ENCODE measurements at places on chromosomes 7 and 10. TPM values are rescaled to one million over a fixed set of nuclear protein-coding genes. Genes with fewer than 3 reads are reported as not detected.

GRCh38 chr10:60490013-60490412 is 100.3 kb upstream of the ANK3 start:
- no peaks in the 10 kb centered on the region for H3K4me1 ChIP-seq
- H3K27ac ChIP-seq, result no peak overlapping the region
- H3K27me3 ChIP-seq, result no peaks in the 10 kb centered on the region
- no peak for DNase-seq
- H3K4me3 ChIP-seq, result no peak overlapping the region

DNA sequence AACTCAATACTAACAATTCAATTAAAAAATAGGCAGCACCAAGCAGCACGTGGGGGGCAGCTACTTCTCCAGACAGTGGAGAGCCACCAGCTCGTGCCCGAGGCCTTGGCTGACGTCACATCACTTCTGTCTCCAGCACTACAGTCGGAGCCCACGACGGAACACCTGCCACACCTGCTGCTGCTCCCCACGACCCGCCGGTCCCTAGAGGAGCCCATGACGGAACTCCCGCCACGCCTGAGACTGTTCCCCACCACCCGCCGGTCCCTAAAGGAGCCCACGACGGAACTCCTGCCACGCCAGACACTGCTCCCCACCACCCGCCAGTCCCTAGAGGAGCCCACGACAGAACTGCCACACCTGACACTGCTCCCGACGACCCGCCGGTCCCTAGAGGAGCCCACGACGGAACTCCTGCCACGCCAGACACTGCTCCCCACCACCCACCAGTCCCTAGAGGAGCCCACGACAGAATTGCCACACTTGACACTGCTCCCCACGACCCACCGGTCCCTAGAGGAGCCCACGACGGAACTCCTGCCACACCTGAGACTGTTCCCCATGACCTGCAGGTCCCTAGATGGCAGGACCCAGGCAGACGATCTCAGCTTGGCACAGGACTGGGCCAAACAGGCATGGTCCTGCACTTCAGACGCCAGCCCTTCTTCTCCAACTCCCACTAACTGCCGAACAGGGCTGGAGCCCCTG is 258.0 kb downstream of the ELFN1 start:
- no peaks in the 10 kb centered on the region for H3K4me1 ChIP-seq
- no peak overlapping the region for H3K27ac ChIP-seq

DNA sequence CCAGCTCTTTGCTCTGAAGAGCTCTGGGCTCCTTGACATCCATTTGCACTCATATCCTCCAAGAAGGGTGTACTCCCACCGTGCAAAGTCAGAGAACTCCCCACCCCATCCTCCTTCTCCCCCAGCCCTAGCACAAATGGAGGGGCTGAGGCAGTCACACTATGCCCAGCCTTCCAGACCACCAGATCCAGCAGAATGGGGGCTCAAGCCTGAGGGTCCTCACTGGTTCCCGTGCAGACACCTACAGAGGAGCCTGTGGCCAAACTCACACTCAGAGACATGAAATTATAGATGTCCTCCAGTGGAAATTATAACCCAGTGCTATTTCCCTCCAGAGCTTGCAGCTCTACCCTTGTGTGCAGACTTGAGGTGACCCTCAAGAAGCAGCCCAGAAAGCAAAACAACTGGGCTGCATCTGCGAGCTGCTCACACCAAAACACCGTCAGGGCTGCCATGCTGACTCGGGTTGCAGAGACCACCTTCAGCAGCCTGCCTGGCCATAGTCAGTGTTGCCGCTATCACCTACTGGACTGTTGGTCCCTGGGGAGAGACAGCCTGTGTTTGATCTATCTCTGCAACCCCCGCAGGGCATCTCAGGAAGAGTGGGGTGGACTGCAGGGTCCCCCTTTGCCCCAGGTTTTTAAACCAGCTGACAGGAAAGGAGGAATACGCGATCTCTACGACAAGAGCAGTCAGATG is 7.4 kb downstream of the ZNF488 start:
- H3K4me1 ChIP-seq, result no peaks in the 10 kb centered on the region
- no peaks in the 10 kb centered on the region for H3K27me3 ChIP-seq
- H3K36me3 ChIP-seq, result no peaks in the 10 kb centered on the region
- DNase-seq, result no peak
- H3K4me3 ChIP-seq, result no peak overlapping the region
- H3K27ac ChIP-seq, result no peak overlapping the region

GRCh38 chr7:4174016-4174415 is 508.1 kb upstream of the FOXK1 start:
- no peak overlapping the region for H3K27ac ChIP-seq
- H3K27me3 ChIP-seq, result no peaks in the 10 kb centered on the region
- DNase-seq, result no peak
- H3K4me3 ChIP-seq, result no peak overlapping the region
- no peaks in the 10 kb centered on the region for H3K4me1 ChIP-seq

- H3K27ac ChIP-seq, result no peak overlapping the region
- no peaks in the 10 kb centered on the region for H3K27me3 ChIP-seq
- H3K36me3 ChIP-seq, result peaks cover 6% of the 10 kb centered on the region
- H3K4me3 ChIP-seq, result no peak overlapping the region
Measured at GRCh38 chr7:35652124-35652523, 42.8 kb downstream of the HERPUD2 start.

GRCh38 chr10:43125274-43125845 is 12.9 kb upstream of the CSGALNACT2 start:
- H3K4me3 ChIP-seq, result no peak overlapping the region
- H3K27me3 ChIP-seq, result no peaks in the 10 kb centered on the region
- no peak overlapping the region for H3K27ac ChIP-seq
- no peak for DNase-seq
- peaks cover 16% of the 10 kb centered on the region for H3K4me1 ChIP-seq
- H3K36me3 ChIP-seq, result no peaks in the 10 kb centered on the region

DNA sequence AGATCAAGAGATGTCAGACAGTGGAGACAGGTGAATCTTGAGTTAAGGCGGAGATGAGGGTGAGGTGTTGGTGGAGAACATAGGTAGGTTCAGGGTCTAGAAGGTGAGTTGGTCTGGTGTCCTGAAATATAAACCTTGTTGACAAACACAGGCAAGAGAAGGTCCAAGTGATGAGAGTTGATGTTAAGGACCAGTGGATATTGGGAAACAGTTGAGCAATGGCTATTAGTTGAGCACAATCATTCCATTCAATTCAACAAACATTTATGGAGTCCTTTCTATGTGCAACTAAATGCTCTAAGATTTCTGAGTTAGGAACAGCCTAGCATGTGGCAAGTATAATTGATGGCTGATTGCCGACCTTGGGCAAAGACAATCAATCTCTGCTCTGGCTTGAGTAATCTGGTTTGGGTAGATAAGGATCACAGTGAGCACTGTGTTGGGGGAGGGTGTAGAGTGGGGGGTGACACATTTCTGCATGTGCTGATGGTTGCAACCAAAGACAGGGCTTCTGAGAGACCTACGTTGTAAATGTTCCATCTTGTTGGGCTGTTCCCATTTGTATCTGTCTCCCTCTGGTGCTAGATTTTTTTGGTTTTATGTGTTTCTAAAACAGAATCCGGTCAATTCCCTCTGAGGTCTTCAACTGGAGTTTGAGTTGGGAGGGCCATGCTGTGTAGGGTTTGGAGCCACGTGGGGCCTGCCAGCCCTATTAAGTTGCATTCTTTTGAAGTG is 201.1 kb downstream of the BAMBI start:
- no peak overlapping the region for H3K4me3 ChIP-seq
- no peaks in the 10 kb centered on the region for H3K27me3 ChIP-seq
- H3K27ac ChIP-seq, result no peak overlapping the region
- DNase-seq, result no peak

DNA sequence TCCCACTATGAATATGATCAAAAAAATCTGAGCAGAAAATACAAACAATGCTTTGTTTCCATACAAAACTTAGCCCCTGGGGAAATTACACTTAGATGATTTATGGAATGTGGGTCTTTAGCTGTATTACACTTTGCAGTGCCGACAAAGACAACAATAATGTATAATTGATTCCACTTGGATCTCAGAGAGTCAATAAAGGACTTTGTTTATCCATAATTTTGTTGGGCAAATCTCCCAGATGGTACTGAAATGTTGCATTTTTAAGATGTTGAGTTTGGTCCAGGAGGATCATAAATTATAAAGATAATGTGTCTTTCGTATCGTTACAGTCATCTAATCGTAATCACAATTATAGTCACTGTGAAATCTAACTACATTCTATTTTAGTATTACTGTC is 66.9 kb upstream of the DOCK1 start:
- H3K27me3 ChIP-seq, result no peaks in the 10 kb centered on the region
- DNase-seq, result no peak
- no peak overlapping the region for H3K27ac ChIP-seq
- H3K36me3 ChIP-seq, result no peaks in the 10 kb centered on the region
- no peaks in the 10 kb centered on the region for H3K4me1 ChIP-seq
- no peak overlapping the region for H3K4me3 ChIP-seq

- H3K4me3 ChIP-seq, result no peak overlapping the region
- DNase-seq, result peak; percentile 75
- H3K27me3 ChIP-seq, result no peaks in the 10 kb centered on the region
- no peak overlapping the region for H3K27ac ChIP-seq
Measured at GRCh38 chr7:74275401-74275881, 13.8 kb upstream of the CLIP2 start.

- no peaks in the 10 kb centered on the region for H3K27me3 ChIP-seq
- no peak overlapping the region for H3K27ac ChIP-seq
Measured at GRCh38 chr7:66542528-66543269, 86.0 kb upstream of the KCTD7 start.

DNA sequence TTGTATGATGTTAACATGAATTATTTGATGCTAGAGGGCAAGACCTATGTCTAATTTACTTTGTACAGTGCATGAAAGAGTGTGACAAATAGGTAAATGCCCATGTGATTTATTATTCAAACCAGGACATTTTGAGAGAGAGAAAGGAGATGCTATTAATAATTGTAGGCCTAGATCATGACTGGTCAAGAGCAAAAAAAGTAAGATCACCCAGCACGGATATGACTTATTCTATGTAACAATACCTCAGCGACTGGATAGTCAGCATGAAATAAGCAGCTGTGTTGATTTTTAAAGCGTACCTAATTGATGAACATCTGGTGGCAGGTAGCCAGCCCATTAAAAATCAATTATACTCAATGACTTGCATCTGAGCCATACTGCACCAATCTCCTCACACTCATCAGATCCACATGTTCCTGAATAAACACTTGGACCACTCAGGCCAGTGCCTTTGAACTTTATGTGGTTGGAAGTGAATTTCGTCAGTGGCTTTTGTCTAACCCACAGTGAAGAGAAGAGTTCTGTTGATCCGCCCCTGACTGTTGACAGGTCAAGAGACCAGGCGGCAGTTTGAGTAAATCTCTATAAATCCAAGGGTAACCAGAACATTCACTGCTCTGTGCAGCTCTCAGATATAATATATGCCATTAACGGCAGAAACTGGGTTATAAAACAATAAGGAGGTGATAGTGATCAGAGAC is 435.3 kb downstream of the MDFIC start:
- H3K4me3 ChIP-seq, result no peak overlapping the region
- H3K27me3 ChIP-seq, result no peaks in the 10 kb centered on the region
- H3K4me1 ChIP-seq, result no peaks in the 10 kb centered on the region
- H3K36me3 ChIP-seq, result no peaks in the 10 kb centered on the region
- H3K27ac ChIP-seq, result no peak overlapping the region
- DNase-seq, result no peak

- DNase-seq, result no peak
- peak overlapping the region; percentile 82 for H3K27ac ChIP-seq
- no peaks in the 10 kb centered on the region for H3K36me3 ChIP-seq
- H3K27me3 ChIP-seq, result no peaks in the 10 kb centered on the region
- peaks cover 46% of the 10 kb centered on the region for H3K4me1 ChIP-seq
Measured at GRCh38 chr10:102595897-102596296, 48.4 kb upstream of the TRIM8 start.

The COL13A1 gene
- total RNA-seq, result 4.3 TPM

The TMEM196 gene
- not detected for total RNA-seq

The TMEM229A gene
- not detected for total RNA-seq
